Activated naive CD8-positive, alpha-beta T cell treated with anti-CD3 and anti-CD28 coated beads, Interleukin-2, amount 50 U/mL, for 24 hours (primary cell): ENCODE measurements at places on chromosomes 11 and 22.
A peak's percentile ranks its signal among the peaks of the same experiment; 100 is the strongest.

DNA sequence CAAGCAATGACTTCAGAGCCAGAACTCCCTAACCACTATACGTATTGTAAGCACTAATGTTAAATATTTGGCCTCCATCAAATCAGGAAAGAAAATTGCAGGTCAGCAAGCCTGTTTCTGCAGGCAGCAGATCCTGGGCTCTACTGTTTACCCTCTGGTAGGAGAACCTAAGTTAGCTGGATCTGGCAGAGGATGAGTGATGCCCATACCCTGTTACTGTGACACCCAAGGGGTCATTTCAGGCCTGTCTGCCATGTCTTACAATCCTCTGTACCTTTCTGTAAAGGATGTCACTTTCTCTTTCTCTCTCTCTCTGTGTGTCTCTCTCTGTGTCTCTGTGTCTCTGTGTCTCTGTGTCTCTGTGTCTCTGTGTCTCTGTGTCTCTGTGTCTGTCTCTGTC is 106.9 kb downstream of the CSNK2A3 start:
- H3K27ac ChIP-seq = no peak overlapping the region
- H3K36me3 ChIP-seq = no peaks in the 10 kb centered on the region
- no peak overlapping the region for H3K4me3 ChIP-seq
- no peak for DNase-seq

DNA sequence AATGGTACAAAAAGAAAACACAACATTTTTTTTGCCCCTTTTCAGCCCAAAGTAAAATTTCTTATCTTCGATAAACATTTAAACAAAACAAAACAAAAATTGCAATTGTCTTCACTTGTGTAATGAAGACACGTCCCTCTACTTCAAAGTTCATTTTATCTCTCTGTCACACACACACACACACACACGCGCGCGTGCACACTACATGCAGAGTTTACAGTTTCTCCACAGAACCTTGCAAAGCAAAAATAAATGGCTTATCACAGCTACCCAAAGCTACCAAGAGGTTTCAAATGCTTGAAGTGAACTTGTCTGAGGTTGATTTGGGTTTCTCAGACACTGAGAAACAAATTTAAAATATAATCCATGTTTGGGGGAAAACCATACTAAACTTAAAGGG is 72.3 kb downstream of the ETS1 start:
- H3K4me1 ChIP-seq = peaks cover 84% of the 10 kb centered on the region
- H3K27me3 ChIP-seq = no peaks in the 10 kb centered on the region
- H3K4me3 ChIP-seq = peak overlapping the region; percentile 95
- DNase-seq = no peak

GRCh38 chr11:24070435-24070834 is 426.4 kb upstream of the LUZP2 start:
- H3K27ac ChIP-seq = no peak overlapping the region
- no peaks in the 10 kb centered on the region for H3K36me3 ChIP-seq
- H3K4me3 ChIP-seq = no peak overlapping the region
- DNase-seq = no peak
- no peaks in the 10 kb centered on the region for H3K4me1 ChIP-seq

DNA sequence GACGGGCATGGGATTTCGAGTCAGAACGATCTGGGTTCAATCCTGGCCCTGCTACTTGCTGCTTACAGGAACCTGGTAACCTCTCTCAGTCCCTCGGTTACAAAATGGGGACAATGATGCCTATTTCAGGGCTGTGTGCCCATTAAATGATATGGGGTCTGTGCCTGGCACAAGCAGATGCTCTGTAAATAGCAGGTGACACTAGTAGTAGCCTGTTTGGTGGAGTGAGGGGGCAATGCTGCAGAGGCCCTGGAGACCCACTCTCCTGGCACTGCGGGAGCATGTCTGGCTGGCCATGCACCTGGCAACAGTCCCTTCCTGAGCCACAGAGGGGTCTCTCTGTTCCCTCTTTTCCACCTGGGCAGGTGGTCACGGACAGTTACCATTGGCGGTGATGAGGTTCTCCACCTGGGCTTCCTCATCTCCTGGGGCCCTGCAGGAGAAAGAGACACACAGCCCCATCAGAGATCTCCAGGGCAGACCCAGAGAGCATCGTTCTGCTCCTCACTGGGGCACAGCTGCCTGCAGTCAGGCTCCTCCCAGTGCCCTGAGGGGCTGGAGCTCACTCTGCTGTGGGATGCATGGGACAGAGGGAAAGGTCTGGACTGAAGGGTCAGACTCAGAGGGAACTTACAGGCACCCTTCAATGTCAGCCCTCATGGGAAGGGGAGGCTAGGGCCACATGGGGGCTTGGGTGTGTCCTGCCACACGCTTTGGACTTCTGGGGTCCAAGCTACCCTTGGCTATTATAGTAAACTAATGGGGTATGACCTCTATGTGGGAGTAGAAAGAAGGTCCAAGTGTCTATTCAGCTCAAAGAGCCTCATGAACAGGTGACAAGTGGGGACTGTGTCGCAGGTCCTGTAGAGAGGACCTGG is 15.6 kb upstream of the FXYD2 start:
- no peak for DNase-seq
- no peaks in the 10 kb centered on the region for H3K27me3 ChIP-seq
- peaks cover 6% of the 10 kb centered on the region for H3K4me1 ChIP-seq
- no peak overlapping the region for H3K4me3 ChIP-seq

- no peaks in the 10 kb centered on the region for H3K36me3 ChIP-seq
- peaks cover 3% of the 10 kb centered on the region for H3K27me3 ChIP-seq
- H3K27ac ChIP-seq = no peak overlapping the region
- DNase-seq = no peak
- no peaks in the 10 kb centered on the region for H3K4me1 ChIP-seq
Measured at GRCh38 chr11:133803026-133803425, 42.3 kb downstream of the SPATA19 start.

GRCh38 chr11:69924308-69925161 is 105.3 kb upstream of the FGF3 start:
- peaks cover 39% of the 10 kb centered on the region for H3K27me3 ChIP-seq
- H3K36me3 ChIP-seq = no peaks in the 10 kb centered on the region
- peaks cover 6% of the 10 kb centered on the region for H3K4me1 ChIP-seq

GRCh38 chr11:103586756-103587155 is 449.7 kb upstream of the DDI1 start:
- DNase-seq = no peak
- no peaks in the 10 kb centered on the region for H3K27me3 ChIP-seq
- H3K27ac ChIP-seq = no peak overlapping the region
- H3K4me1 ChIP-seq = no peaks in the 10 kb centered on the region
- no peak overlapping the region for H3K4me3 ChIP-seq

DNA sequence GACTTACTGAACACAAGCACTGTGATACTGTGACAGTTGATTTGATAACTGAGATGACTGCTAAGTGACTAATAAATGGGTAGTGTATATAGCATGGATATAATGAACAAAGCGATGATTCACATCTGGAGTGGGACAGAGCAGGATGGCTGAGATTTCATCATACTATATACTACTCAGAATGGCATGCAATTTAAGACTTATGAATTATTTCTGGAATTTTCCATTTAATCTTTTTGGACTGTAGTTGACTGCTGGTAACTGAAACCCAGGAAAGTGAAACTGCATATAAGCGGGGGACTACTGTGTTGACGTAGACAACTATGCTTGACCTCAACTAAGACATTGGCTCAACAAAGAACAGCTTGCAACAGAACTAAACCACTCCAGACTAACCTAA is 20.0 kb upstream of the NUCB2 start:
- H3K4me3 ChIP-seq = no peak overlapping the region
- peaks cover 2% of the 10 kb centered on the region for H3K27me3 ChIP-seq
- H3K4me1 ChIP-seq = peaks cover 34% of the 10 kb centered on the region
- no peak for DNase-seq
- H3K36me3 ChIP-seq = no peaks in the 10 kb centered on the region

- H3K27ac ChIP-seq = peak overlapping the region; percentile 58
- H3K36me3 ChIP-seq = peaks cover 11% of the 10 kb centered on the region
- peaks cover 68% of the 10 kb centered on the region for H3K4me1 ChIP-seq
- H3K4me3 ChIP-seq = peak overlapping the region; percentile 7
- no peak for DNase-seq
- H3K27me3 ChIP-seq = peaks cover 19% of the 10 kb centered on the region
Measured at GRCh38 chr11:36394926-36395325, 98.8 kb downstream of the PRR5L start.

DNA sequence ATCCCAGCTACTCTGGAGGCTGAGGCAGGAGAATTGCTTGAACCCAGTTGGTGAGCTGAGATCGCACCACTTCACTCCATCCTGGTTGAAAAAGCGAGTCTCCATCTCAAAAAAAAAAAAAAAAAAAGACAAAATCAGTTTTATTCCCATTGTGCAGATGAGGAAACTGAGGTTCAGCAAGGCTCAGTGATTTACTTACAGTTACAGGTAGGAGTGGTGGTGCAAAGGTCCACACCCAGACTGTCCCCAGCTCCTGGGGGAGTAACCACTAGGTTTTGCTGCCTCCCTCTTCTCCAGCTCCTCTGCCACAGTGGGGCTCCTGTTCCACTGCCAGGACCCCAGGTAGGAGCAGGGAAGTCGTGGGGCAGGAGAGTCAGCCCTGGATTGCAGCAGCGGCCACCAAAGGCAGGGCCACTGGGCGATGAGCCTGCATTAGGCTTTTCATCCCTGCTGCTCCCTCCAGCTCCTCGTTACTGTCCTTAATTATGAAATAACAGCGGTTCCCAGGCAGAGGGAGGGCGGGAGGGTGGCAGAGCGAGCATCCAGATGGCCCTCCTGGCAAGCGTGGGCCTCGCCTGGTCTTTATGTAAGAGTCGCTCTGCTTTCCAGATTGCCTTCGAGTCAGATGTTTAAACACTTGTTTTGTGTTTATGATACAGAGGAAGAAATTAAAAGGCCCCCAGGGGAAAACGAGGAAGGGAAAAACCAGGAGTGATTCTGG is 15.5 kb upstream of the RASD2 start:
- no peak for DNase-seq
- H3K27ac ChIP-seq = no peak overlapping the region
- H3K4me1 ChIP-seq = no peaks in the 10 kb centered on the region
- H3K4me3 ChIP-seq = no peak overlapping the region
- no peaks in the 10 kb centered on the region for H3K36me3 ChIP-seq

GRCh38 chr11:12200991-12201985 is 90.9 kb downstream of the MICAL2 start:
- peaks cover 62% of the 10 kb centered on the region for H3K36me3 ChIP-seq
- H3K27ac ChIP-seq = peak overlapping the region; percentile 60
- H3K27me3 ChIP-seq = no peaks in the 10 kb centered on the region
- DNase-seq = no peak
- H3K4me3 ChIP-seq = no peak overlapping the region

DNA sequence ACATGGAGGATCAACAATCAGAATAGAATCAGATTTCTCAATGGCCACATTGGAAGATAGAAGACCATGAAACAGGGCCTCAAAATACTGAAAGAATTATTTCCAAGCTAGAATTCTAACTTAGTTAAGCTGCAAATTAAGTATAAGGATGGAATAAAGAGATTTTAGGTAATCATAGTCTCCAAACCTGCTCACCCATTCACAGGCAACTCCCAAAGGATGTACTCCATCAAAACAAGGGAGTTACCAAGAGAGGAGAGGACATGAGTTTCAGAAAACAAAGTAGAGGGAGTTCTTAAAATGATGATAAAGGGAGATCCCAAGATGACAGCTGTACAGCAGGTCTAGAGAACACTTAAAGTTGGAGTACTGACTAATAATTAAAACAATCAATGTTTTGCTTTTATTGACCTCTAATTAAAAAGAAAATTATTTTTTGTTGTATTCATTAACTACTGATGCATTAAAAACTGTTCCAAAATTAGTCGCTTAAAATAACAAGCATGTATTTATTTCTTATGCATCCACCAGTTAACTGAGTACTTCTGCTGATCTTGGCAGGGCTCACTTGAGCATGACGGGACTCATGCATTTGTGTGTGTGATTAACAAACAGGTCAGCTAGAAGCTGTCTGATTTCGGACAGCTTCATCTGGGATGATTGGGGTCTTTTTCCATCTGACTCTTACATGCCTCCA is 95.6 kb downstream of the CD44 start:
- H3K27ac ChIP-seq = no peak overlapping the region
- H3K36me3 ChIP-seq = peaks cover 44% of the 10 kb centered on the region
- DNase-seq = no peak
- no peaks in the 10 kb centered on the region for H3K27me3 ChIP-seq

GRCh38 chr11:35541621-35542375 is 16.4 kb upstream of the PAMR1 start:
- no peaks in the 10 kb centered on the region for H3K4me1 ChIP-seq
- H3K27me3 ChIP-seq = peaks cover 7% of the 10 kb centered on the region
- no peak overlapping the region for H3K27ac ChIP-seq
- no peak overlapping the region for H3K4me3 ChIP-seq

DNA sequence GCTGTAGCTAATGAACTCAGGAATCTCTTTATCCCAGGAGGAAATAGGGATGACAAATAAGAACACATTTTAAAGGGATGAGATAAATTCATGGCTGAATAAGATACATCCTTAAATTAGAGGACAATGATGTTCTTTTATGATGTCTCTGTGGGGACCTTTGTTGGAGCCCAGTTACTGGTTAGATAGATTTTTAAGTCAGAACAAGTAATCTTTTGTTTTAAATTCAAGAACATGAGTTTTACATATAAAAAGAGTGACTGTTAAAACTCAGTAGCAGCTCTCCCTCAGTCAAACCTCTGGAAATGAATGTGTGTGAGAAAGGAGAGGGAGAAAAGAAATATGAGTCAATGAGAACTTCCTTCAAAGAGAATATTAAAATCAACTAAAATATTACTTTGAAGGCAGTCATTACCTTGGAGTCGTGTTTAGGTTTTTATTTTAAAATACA is 241.6 kb downstream of the SWAP70 start:
- H3K4me3 ChIP-seq = no peak overlapping the region
- no peaks in the 10 kb centered on the region for H3K4me1 ChIP-seq
- no peaks in the 10 kb centered on the region for H3K27me3 ChIP-seq
- DNase-seq = no peak

- no peaks in the 10 kb centered on the region for H3K4me1 ChIP-seq
- no peak overlapping the region for H3K4me3 ChIP-seq
- H3K36me3 ChIP-seq = no peaks in the 10 kb centered on the region
- DNase-seq = no peak
Measured at GRCh38 chr22:27349456-27349855, 452.1 kb downstream of the MN1 start.

- no peaks in the 10 kb centered on the region for H3K27me3 ChIP-seq
- no peaks in the 10 kb centered on the region for H3K4me1 ChIP-seq
- no peak overlapping the region for H3K4me3 ChIP-seq
- no peak overlapping the region for H3K27ac ChIP-seq
- H3K36me3 ChIP-seq = no peaks in the 10 kb centered on the region
Measured at GRCh38 chr11:115895594-115895993, 391.4 kb upstream of the CADM1 start.
